ENCODE measurements at places on chromosomes 5 and 9. TPM values are rescaled to one million over a fixed set of nuclear protein-coding genes. Genes with fewer than 3 reads are reported as not detected.

Gene PPP2R2B
- not detected for total RNA-seq

Gene SELENOP
- total RNA-seq = 5.3 TPM

Gene TLE1
- 80.9 TPM for total RNA-seq

Gene PTPDC1
- total RNA-seq = 6.5 TPM

Gene PCDHGA12
- total RNA-seq = not detected

Gene TMEM174
- total RNA-seq = not detected

Gene EIF4E1B
- not detected for total RNA-seq

Gene SLC4A9
- total RNA-seq = 0.20 TPM

Gene RECK
- total RNA-seq = 2.1 TPM

Gene SGTB
- 9.8 TPM for total RNA-seq

Gene GPR151
- total RNA-seq = not detected

Gene DNAJC25
- total RNA-seq = 7.9 TPM

Gene FAM221B
- total RNA-seq = not detected

Gene NELFB
- 103 TPM for total RNA-seq

Gene GAPT
- not detected for total RNA-seq

Gene GDNF
- total RNA-seq = 0.38 TPM

Gene ADRB2
- total RNA-seq = 2.8 TPM

Gene IL3
- not detected for total RNA-seq

Gene TTC16
- 0.40 TPM for total RNA-seq

Gene INSYN2B
- 0.13 TPM for total RNA-seq

Gene TPPP
- total RNA-seq = 0.17 TPM

Gene TRPM6
- total RNA-seq = 0.09 TPM

Gene ARSI
- total RNA-seq = 3.2 TPM

Gene ANKRA2
- 15.5 TPM for total RNA-seq
